Articular chondrocyte of knee joint (primary cell): ENCODE measurements at places on chromosomes 3 and 15. TPM values are rescaled to one million over a fixed set of nuclear protein-coding genes. Genes with fewer than 3 reads are reported as not detected.

Gene ATG3
- 67.3 and 81.6 TPM in 2 replicates for total RNA-seq

Gene ELL3
- 3.1 and 6.6 TPM in 2 replicates for total RNA-seq

Gene PLA2G4B
- total RNA-seq: 0.32 and 1.6 TPM in 2 replicates

Gene PSMD6
- total RNA-seq: 84.7 and 97.6 TPM in 2 replicates

Gene ST8SIA2
- not detected in 2 replicates for total RNA-seq

Gene FOXL2NB
- total RNA-seq: 0.13 and 0.22 TPM in 2 replicates

Gene NBEAL2
- 2.7 and 3.7 TPM in 2 replicates for total RNA-seq

Gene RUBCN
- 16.4 and 19.2 TPM in 2 replicates for total RNA-seq

Gene STAB1
- 4.5 and 5.7 TPM in 2 replicates for total RNA-seq

Gene FGF7
- total RNA-seq: 180 and 233 TPM in 2 replicates

Gene ROBO1
- 39.1 and 44.1 TPM in 2 replicates for total RNA-seq

Gene CTXN2
- total RNA-seq: not detected in 2 replicates

Gene ITIH4
- 2.7 and 4.7 TPM in 2 replicates for total RNA-seq

Gene ITGA11
- 249 and 306 TPM in 2 replicates for total RNA-seq

Gene RGMA
- total RNA-seq: 2.9 and 4.1 TPM in 2 replicates

Gene PCYT1A
- 90.0 and 93.2 TPM in 2 replicates for total RNA-seq

Gene U2SURP
- 103 and 111 TPM in 2 replicates for total RNA-seq

Gene POPDC2
- 0.65 and 1.3 TPM in 2 replicates for total RNA-seq

Gene AMOTL2
- 222 and 259 TPM in 2 replicates for total RNA-seq

Gene GOLGA8R
- total RNA-seq: 2.7 and 4.1 TPM in 2 replicates

Gene FMN1
- 3.4 and 6.3 TPM in 2 replicates for total RNA-seq

Gene DOCK3
- 0.26 and 0.32 TPM in 2 replicates for total RNA-seq

Gene TTC21A
- total RNA-seq: 4.4 and 6.8 TPM in 2 replicates

Gene UTS2B
- 0.52 and 1.3 TPM in 2 replicates for total RNA-seq

Gene TTLL13
- total RNA-seq: 0.11 and 0.13 TPM in 2 replicates

Gene ZNF774
- total RNA-seq: 1.8 and 2.8 TPM in 2 replicates

Gene GUCA1C
- total RNA-seq: not detected in 2 replicates

Gene SYNM
- total RNA-seq: 24.5 and 31.5 TPM in 2 replicates

Gene PRR20G
- not detected in 2 replicates for total RNA-seq

Gene VPS39
- total RNA-seq: 76.2 and 83.9 TPM in 2 replicates

Gene ADAMTSL3
- 6.0 and 6.6 TPM in 2 replicates for total RNA-seq

Gene C3orf52
- 5.1 and 5.8 TPM in 2 replicates for total RNA-seq

Gene ARNT2
- 18.3 and 21.4 TPM in 2 replicates for total RNA-seq

Gene GOLGA8O
- total RNA-seq: 0.97 and 1.3 TPM in 2 replicates

Gene TNNC1
- 1.7 and 3.3 TPM in 2 replicates for total RNA-seq

Gene LSG1
- total RNA-seq: 28.1 and 30.2 TPM in 2 replicates

Gene FANCD2OS
- total RNA-seq: not detected in 2 replicates

Gene CIDEC
- not detected in 2 replicates for total RNA-seq

Gene ROPN1
- total RNA-seq: 0.22 TPM in 1 of 2 replicates, not detected in the other

Gene SLC22A13
- total RNA-seq: 0.86 and 1.0 TPM in 2 replicates

Gene SCAMP5
- total RNA-seq: 0.97 and 6.3 TPM in 2 replicates

Gene CFAP100
- total RNA-seq: not detected in 2 replicates

Gene MTFMT
- 23.1 and 26.1 TPM in 2 replicates for total RNA-seq

Gene CCR4
- not detected in 2 replicates for total RNA-seq

Gene JMJD7
- 2.7 and 3.1 TPM in 2 replicates for total RNA-seq

Gene MAP2K5
- 9.3 and 9.7 TPM in 2 replicates for total RNA-seq

Gene TMEM212
- not detected in 2 replicates for total RNA-seq

Gene HRG
- total RNA-seq: not detected in 2 replicates
